ENCODE measurements at places on chromosomes 11 and 22.

DNA sequence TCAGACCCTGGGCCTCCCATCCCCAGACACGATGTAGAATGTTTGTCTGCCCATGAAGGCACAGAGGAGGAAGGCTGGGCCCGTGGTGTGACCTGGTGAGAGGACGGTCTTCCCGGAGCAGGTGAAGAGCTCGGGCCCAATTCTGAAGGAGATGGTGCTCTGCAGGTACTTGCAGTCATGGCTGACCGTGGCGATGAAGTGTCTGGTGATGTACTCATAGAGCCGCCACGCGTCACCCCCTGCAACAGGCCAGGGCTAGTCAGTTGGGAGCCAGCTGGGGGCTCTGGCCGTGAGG is 10.0 kb upstream of the PPM1F start:
- no peak for DNase-seq

DNA sequence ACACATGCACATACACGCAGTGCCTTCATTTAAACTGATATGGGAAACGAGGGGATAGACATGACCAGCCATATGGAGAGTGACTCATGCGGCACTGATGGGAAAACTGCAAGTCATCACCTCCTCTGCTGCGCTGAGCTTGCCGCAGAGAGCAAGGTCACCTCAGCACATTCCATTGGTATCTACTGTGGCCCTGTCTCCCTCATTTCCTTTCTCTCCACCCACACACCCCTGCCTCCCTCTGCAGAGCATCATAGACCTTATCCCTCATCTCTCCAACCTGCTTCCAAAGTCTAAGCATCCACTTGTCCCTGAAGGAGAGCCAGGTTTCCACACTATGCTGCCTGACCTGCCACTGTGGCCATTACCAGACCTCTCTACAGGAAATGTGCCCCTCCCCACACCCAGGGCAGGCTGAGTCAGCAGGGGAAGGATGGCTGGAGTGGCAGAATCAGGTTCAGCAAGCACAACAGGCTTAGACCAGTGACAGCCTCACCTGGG is 116.9 kb upstream of the SNX19 start:
- DNase-seq = no peak

GRCh38 chr11:78804991-78805390 is 230.3 kb upstream of the NARS2 start:
- DNase-seq = no peak

DNA sequence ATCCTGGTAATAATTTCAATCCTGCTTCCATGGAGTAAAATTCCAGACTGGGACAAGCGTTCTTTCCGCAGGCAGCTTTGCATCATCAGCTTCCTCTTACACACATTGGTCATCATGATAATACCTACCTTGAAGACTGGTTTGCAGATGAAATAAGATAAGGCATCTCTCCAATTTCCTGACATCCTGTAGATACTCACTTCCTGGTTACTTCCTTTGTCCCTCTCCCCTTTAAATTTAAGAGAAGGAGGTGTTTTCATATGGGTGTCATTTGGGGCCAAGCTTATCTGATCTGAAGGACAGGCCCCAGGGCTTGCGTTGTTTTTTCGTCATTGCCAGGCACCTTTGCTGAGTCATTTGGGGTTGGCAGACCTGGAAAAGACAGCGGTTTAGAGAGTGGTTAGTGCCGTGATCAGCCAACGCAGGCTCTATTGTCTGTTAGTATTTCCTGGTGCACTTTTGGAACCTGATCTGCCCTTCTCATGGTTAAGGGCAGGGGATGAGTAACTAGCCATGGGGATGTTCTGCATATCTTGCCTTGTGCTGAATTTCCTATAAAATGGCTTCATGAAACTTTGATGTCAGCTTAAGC is 24.1 kb downstream of the GRAMD1B start:
- DNase-seq = peak; percentile 55

DNA sequence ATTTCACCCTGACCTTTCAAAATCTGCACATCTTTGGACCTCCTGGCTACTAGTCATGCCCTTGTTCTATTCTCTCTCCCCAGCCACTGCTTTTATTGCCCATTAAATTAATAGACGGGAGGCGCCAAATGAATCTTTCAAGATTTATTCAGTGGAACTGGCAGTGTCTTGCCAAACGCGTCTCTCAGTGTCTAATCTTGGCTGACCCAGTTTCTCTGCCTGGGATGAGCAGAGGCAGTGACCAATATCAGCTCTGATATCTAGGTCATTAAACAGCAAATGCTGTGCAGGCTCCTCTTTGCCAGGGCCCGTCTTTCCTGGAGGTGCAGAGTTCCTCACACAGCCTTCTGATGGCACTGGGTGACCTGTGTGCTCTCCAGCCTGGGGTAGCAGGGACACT is 74.0 kb downstream of the TRAF6 start:
- DNase-seq = no peak

DNA sequence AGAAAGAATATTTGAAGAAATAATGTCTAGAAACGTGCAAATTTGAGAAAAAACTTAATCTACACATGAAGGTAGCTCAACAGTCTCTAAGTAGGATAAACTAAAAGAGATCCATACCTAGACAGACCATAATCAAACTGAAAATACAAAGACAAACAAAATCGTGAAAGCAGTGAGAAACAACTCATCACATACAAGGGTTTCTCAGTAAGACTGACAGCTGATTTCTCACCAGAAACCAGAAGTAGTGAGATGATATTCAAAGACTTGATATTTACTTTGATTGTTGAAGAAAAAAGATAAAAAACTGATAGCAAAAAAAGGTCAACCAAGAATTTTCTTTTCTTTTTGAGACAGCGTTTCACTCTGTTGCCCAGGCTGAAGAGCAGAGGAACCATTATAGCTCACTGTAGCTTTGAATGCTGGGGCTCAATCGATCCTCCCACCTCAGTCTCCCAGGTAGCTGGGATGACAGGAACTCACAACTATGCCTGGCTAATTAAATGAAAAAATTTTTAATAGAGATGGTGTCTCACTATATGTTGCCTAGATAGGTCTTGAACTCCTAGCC is 17.4 kb downstream of the NPAT start:
- no peak for DNase-seq

- DNase-seq = no peak
Observed at GRCh38 chr11:61917334-61918109, at the start of gene RAB3IL1. Gene RAB3IL1, minus strand, starts transcription at chr11:61917566. Its CDS starts 199 bp downstream, at chr11:61917367.

DNA sequence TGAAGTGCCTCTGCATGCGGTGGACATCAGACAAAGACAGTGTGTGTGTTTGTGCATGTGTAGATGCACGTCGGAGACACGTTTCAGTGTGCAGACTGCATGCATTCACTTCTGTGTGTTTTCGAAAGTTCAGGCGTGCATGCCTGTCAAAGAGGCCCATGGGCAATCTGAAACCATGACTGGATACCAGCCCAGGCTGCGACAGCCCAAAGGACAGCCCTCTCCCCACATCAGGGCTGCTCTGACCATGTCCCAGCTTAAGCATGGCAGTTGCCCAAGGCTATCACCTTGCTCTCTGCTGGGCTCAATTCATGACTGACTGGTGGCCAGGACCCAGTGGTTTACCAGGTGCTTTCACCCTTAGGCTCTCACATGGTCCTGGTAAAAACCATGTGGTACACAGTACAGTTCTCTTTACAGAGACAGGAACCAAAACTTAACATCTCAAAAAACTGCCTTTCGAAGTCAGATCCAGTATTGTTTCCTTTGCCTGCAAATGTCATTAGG is 423.7 kb upstream of the CADM1 start:
- DNase-seq = no peak

DNA sequence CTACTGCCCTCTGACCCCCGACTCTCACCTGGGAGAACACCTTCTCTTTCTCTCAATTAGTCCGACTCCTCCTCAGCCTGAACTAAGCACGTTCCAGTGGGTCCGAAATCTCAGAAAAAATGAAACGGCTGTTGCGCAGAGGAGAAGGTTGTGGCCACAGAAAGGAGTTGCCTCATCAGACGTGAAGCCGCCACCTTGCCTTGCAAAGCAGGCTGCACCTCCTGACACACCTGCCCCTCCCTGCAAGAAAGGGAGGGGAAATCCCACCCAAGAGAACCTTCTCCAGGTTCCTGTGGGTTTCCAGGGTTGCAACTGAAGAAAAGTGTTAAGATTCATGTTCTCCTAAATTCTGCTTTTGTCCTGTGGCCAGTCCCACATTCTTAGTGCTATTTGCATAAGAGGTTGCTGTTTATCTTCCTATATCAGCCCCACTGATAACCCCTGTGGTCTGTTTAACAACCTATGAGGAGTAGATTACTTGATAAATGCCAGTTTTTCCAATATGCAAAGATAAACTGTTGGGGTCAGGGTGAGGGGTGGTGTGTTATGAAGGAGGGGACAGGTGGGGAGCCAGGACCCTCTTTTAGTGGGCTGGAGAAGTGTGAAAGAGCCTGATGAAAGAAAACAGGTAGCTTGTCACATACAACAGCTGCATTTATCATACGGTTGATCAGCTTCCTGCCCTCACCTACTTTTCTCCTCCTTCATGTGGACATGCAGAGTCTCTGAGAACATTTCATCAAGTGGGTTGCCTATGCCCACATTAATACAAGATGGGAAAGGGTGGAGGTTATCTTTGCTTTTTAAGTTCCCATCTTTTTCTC is 18.2 kb downstream of the ZBTB16 start:
- DNase-seq = no peak

DNA sequence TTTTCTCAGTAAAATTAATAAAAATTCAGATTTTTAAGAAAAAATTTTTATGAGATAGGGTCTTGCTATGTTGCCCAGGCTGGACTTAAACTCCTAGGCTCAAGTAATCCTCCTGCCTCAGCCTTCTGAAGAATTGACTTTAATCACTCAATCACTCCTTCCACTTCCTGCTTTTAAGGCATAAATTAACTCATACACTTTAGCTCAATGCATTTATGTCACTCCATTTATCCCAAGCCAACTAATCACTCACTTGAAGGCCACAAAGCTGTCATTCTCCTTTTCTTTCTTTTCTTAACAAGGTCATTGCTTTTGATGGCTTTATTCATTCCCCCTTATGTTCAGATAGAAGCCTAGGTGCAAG is 877 bp downstream of the ALG9 start:
- no peak for DNase-seq

GRCh38 chr11:57303280-57303989 is 21.3 kb downstream of the TNKS1BP1 start:
- no peak for DNase-seq

DNA sequence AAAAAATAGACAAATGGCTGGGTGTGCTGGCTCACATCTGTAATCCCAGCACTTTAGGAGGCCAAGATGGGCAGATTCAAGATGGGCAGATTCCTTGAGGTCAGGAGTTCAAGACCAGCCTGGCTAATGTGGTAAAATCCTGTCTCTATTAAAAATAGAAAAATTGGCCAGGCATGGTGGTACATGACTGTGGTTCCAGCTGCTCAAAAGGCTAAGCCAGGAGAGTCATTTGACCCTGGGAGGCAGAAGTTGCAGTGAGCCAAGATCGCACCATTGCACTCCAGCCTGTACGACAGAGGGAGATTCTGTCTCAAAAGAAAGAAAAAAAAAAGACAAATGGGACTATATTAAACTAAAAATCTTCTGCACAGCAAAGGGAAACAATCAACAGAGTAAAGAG is 55.4 kb downstream of the USP35 start:
- no peak for DNase-seq

GRCh38 chr11:128048121-128048520 is 539.2 kb downstream of the ETS1 start:
- DNase-seq = no peak

DNA sequence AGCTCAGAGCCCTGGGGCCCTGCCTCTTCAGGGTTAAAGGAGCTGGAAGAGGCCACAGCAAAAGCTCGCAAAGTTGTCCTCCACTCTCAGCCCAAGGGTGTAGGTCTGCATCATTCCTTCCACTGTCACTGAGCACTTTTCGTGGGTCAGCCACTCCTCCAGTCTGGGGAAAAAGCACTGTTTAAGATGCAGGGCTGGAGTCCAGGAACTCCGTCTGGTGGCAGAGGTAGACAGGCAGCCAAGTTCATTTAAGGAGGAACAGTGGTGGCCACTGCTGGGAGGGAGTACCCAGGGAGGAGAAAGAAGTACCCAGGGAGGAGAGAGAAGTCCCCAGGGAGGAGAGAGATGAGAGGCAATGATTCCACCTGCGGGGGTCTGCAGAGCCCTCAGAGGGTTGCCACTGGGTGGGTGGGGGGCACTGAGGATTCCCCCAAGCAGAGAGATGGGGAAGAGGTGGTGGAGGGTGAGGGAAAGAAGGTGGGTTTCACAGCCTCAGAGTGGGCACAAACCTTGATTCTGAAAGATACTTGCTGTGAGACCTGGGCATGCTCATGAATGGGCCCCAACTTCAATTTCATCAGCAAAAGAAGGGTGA is 70.0 kb upstream of the B3GAT1 start:
- no peak for DNase-seq

- no peak for DNase-seq
Observed at GRCh38 chr22:41324821-41325528, 23.6 kb downstream of the ZC3H7B start.

- no peak for DNase-seq
Observed at GRCh38 chr11:31844351-31844750, 33.2 kb upstream of the PAX6 start.

- no peak for DNase-seq
Observed at GRCh38 chr11:114239753-114240161, 56.4 kb upstream of the NNMT start.

DNA sequence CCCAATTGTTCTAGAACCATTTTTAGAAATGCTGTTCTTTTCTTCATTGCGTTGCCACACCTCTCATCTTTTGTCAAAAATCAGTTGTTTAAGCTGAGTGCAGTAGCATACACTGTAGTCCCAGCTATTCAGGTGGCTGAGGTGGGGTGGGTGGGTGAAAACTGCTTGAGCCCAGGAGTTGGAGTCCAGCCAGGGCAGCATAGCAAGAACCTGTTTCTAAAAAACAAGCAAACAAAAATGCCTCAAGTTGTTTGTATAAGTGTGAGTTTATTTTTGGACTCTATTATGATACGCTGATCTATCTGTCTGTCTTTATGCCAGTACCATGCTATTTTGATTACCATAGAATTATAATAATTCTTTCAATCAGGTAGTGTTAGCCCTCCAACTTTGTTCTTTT is 62.5 kb upstream of the RRM1 start:
- no peak for DNase-seq

GRCh38 chr22:48719978-48720661 is 1107.6 kb downstream of the BRD1 start:
- no peak for DNase-seq

DNA sequence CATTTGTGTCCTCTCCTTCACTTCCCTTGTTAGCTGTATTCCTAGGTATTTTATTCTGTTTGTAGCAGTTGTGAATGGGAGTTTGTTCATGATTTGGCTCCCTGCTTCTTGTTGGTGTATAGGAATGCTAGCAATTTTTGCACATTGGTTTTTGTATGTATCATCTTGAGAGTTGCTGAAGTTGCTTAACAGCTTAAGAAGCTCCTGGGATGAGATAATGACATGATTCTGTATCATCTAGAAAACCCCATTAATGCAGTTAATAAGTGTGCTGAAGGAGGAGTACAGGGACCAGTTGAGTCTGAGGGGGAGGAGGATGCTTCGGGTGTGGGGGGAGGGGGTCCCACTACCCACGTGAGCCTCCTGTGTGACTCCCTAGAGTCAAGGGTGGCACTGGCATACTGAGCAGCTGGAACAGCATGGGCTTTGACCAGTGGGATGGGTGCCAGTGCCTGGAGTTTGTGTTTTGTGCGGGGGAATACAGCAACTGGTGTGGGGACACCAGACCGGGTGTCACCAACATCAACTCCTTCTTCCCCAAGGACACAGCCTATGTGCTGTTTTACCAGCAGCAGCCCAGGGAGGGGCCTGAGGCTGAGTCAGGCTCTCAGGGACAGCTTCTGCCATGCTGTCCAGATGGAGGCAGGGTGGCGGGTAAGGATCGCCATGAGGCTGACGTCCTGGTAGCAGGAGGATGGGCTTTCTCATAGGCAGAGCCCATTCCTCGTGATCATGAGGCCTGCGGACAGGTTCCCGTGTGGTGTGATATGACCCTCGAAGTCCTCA is 24.1 kb downstream of the USP35 start:
- no peak for DNase-seq

- no peak for DNase-seq
Observed at GRCh38 chr11:66546966-66547661, 411 bp downstream of the ACTN3 start.
